GM23248 (cell line): ENCODE measurements at places on chromosomes 7 and 10. TPM values are rescaled to one million over a fixed set of nuclear protein-coding genes. Genes with fewer than 3 reads are reported as not detected.

PLXDC2 gene
- 2.3 and 3.5 TPM in 2 replicates for total RNA-seq

CHAT gene
- total RNA-seq = not detected in 2 replicates

TRIM56 gene
- 10.3 and 11.0 TPM in 2 replicates for total RNA-seq

MALRD1 gene
- 0.13 TPM in 1 of 2 replicates, not detected in the other for total RNA-seq

CRPPA gene
- total RNA-seq = 1.8 and 3.8 TPM in 2 replicates

HERPUD2 gene
- total RNA-seq = 15.2 and 33.3 TPM in 2 replicates

CYP3A4 gene
- not detected in 2 replicates for total RNA-seq

IL6 gene
- 15.3 and 18.7 TPM in 2 replicates for total RNA-seq

ZNF37A gene
- 10.7 and 11.5 TPM in 2 replicates for total RNA-seq

IFIT1B gene
- not detected in 2 replicates for total RNA-seq

GTF2IRD1 gene
- 3.7 and 8.6 TPM in 2 replicates for total RNA-seq

HACD1 gene
- total RNA-seq = 64.0 and 81.3 TPM in 2 replicates

LDB3 gene
- under 0.01 and 0.11 TPM in 2 replicates for total RNA-seq

SEMA3E gene
- total RNA-seq = 0.32 and 1.6 TPM in 2 replicates

TET1 gene
- 1.3 and 2.1 TPM in 2 replicates for total RNA-seq

SNX10 gene
- total RNA-seq = 1.4 and 1.5 TPM in 2 replicates

GRID2IP gene
- not detected in 2 replicates for total RNA-seq

KIAA1549 gene
- 3.0 and 4.2 TPM in 2 replicates for total RNA-seq

MPP7 gene
- total RNA-seq = 0.65 TPM in 1 of 2 replicates, not detected in the other

TAS2R5 gene
- total RNA-seq = not detected in 2 replicates

EPHA1 gene
- total RNA-seq = not detected in 2 replicates

TPK1 gene
- 0.13 and 3.7 TPM in 2 replicates for total RNA-seq

HKDC1 gene
- total RNA-seq = 0.13 and 0.32 TPM in 2 replicates

CALHM1 gene
- not detected in 2 replicates for total RNA-seq

SLC37A3 gene
- 61.7 and 64.5 TPM in 2 replicates for total RNA-seq

FOXI2 gene
- total RNA-seq = not detected in 2 replicates

ACHE gene
- total RNA-seq = not detected in 2 replicates

GSTO2 gene
- total RNA-seq = 1.1 and 8.7 TPM in 2 replicates

CPED1 gene
- total RNA-seq = 20.2 and 23.0 TPM in 2 replicates

SHH gene
- total RNA-seq = not detected in 2 replicates

C10orf53 gene
- total RNA-seq = not detected in 2 replicates

MSMB gene
- not detected in 2 replicates for total RNA-seq

CC2D2B gene
- not detected in 2 replicates for total RNA-seq

TCAF2 gene
- total RNA-seq = 3.4 and 5.9 TPM in 2 replicates

NKX1-2 gene
- not detected in 2 replicates for total RNA-seq

C10orf105 gene
- total RNA-seq = not detected in 2 replicates

PON1 gene
- total RNA-seq = not detected in 2 replicates

TMEM236 gene
- total RNA-seq = 0.11 and 0.13 TPM in 2 replicates

GRM8 gene
- total RNA-seq = not detected in 2 replicates

COX15 gene
- total RNA-seq = 20.3 and 21.4 TPM in 2 replicates
